ENCODE measurements at places on chromosomes 7 and 10.

GRCh38 chr7:150417863-150418262 is 32.6 kb upstream of the GIMAP8 start:
- no peak overlapping the region for H3K27ac ChIP-seq
- peak; percentile 3 for DNase-seq
- H3K27me3 ChIP-seq: no peaks in the 10 kb centered on the region
- H3K4me1 ChIP-seq: peaks cover 9% of the 10 kb centered on the region
- no peak overlapping the region for H3K4me3 ChIP-seq
- H3K36me3 ChIP-seq: no peaks in the 10 kb centered on the region

DNA sequence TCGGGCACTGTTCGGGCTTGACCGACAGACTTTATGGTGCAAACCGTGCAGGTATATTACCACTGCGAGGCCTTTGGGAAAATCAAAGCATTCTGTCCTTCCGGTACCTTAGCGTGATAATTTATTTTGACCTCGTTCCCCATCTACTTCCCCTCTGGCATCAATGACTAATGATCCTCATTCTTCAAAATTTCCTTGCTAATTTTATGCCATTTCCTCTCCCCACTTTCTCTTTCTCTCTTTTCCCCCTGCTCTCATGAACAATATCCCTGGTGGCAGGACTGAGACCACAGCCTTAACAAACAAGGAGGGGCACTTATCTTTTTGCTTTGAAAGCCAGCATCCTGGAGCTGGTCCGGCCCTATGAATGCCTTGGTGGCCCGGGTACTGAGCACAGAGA is 210.6 kb downstream of the TCF7L2 start:
- no peak overlapping the region for H3K27ac ChIP-seq
- no peak overlapping the region for H3K4me3 ChIP-seq
- no peak for DNase-seq
- H3K27me3 ChIP-seq: no peaks in the 10 kb centered on the region
- H3K4me1 ChIP-seq: no peaks in the 10 kb centered on the region

DNA sequence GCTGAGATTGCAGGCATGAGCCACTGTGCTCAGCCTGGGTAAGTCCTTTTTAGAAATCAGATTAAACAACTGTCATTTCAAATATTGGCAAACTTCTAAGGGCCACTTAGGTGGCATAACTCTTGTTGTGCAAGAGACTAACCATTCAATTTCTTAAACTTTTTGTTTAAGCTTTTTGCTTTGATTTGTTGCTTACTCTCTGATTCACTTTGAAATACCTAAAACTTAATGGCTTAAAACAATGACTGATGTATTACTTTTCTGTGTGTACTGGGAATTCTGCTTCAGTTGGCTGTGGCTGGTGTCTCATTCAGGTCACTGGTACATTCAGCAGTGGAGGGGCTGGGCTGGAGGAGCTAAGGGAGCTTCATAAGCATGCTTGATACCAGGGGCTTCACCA is 28.9 kb downstream of the ZNF25 start:
- H3K4me1 ChIP-seq: no peaks in the 10 kb centered on the region
- no peak overlapping the region for H3K27ac ChIP-seq
- no peak for DNase-seq

DNA sequence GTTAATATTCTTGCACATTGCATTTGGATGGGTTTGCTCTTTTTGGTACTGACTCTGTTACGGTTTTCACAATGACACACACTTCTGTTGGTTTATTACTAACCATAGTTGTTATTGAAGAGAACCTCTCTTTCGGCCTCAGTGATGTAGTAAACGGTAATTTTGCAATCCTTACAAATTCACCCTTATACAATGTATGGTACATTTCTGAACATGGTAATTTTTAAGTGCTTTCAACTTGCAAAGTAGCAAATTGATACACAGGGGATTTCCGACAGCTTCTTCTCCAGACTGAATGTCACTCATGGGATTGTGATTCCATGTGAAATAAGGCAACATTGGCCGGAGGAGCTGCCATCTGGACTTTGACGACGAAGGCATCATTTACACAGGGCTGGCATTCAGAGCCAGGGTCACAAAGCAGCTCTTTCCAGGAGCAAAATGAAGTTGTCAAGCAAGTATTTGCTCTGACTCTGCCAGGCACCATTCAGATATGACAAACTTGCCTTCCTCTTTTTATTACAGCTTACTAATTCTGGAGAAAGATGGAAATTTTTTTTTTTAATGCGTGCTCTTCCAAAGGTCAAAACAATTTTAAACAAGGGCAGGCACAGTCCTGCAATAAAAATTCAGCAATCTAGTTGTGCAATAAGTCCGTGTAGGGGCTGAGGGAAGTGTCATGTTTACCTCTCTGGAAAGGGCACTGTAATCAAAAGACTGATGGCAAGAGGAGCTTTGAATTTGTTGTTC is 711.5 kb upstream of the C7orf33 start:
- no peaks in the 10 kb centered on the region for H3K36me3 ChIP-seq
- no peak overlapping the region for H3K27ac ChIP-seq

- no peak overlapping the region for H3K27ac ChIP-seq
- no peak overlapping the region for H3K4me3 ChIP-seq
- H3K36me3 ChIP-seq: no peaks in the 10 kb centered on the region
- no peaks in the 10 kb centered on the region for H3K4me1 ChIP-seq
These were observed 14.3 kb upstream of the ARMC3 start for GRCh38 chr10:22913474-22914092.

- H3K36me3 ChIP-seq: no peaks in the 10 kb centered on the region
- H3K4me1 ChIP-seq: no peaks in the 10 kb centered on the region
- H3K27me3 ChIP-seq: no peaks in the 10 kb centered on the region
- H3K27ac ChIP-seq: no peak overlapping the region
- no peak overlapping the region for H3K4me3 ChIP-seq
These were observed 98.9 kb downstream of the DYNC1I1 start for GRCh38 chr7:95871075-95871848.

GRCh38 chr10:7567911-7568620 is 98.7 kb downstream of the ITIH5 start:
- no peak overlapping the region for H3K27ac ChIP-seq
- no peaks in the 10 kb centered on the region for H3K4me1 ChIP-seq
- no peaks in the 10 kb centered on the region for H3K36me3 ChIP-seq
- no peak overlapping the region for H3K4me3 ChIP-seq
- no peak for DNase-seq

- H3K27me3 ChIP-seq: no peaks in the 10 kb centered on the region
- no peak for DNase-seq
- H3K36me3 ChIP-seq: no peaks in the 10 kb centered on the region
- H3K27ac ChIP-seq: no peak overlapping the region
These were observed 14.4 kb upstream of the MYL7 start for GRCh38 chr7:44155191-44156185.

DNA sequence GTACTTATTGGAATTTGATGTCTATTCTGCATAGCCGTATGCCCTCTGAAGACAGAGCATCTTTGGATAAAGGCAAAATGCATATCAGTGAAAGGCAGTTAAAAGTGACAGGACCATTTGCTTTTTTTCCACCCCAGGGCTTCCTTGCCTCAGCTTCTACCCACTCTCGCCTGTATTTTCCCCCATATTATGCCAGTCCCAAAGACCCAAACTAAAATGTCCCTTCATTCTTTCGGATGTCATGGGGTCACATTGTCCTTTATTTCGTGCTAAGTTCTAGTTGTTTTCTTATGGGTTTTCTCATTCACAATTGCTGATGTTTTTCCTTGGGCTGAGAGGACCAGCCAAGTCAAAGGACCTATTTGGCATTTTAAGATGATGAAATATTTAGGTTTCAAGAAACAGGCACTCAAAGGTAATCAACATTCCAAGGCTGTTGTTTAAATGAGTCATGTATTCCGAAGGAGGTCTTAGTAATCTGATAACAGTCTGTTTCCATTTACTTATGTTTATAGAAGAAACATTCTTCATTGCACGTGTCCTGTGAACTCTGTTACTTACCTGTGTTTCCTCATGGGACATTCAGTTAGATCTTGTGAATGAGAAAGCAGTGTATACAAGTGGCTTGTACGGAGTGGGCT is 74.1 kb downstream of the DNAH11 start:
- H3K4me1 ChIP-seq: no peaks in the 10 kb centered on the region
- H3K4me3 ChIP-seq: no peak overlapping the region
- no peak overlapping the region for H3K27ac ChIP-seq
- no peak for DNase-seq
- H3K36me3 ChIP-seq: no peaks in the 10 kb centered on the region
- peaks cover 6% of the 10 kb centered on the region for H3K27me3 ChIP-seq

- no peak overlapping the region for H3K4me3 ChIP-seq
- no peaks in the 10 kb centered on the region for H3K36me3 ChIP-seq
- H3K27me3 ChIP-seq: no peaks in the 10 kb centered on the region
- H3K4me1 ChIP-seq: no peaks in the 10 kb centered on the region
- H3K27ac ChIP-seq: no peak overlapping the region
These were observed 868 bp downstream of the EMX2 start for GRCh38 chr10:117543225-117544003.

DNA sequence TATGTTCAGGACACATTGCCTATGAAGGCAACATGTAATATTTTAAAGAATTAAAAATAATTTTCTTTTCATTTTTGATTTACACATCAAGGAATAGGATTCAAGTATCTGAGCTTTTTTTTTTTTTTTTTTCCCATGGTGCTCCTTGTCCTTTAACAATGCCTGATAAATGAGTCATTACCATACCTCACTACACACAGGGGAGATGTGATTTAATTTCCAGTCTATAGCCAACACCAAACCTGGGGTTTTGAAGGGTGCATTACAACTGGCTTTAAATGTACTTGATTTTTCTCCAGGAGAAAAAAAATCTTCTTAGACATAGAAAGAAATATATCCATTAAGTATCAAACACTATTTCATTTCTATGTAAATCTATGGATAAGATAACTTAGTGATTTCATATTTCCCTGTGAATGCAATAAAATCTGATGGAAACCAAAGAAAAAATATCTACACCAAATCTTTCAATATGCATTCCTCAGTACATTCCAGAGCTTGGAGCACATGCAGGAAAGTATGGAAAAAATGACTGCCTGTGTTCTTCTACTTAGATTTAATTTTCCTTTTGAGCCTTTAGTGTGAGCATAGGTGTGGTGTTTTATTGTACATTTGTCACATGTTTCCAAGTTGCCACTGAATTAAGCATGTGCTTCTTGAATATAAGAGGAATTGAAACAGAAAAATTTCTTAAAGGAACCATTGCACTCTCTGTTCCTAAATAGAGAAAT is 204.8 kb upstream of the MEOX2 start:
- H3K27me3 ChIP-seq: no peaks in the 10 kb centered on the region
- no peak overlapping the region for H3K4me3 ChIP-seq
- no peaks in the 10 kb centered on the region for H3K4me1 ChIP-seq
- no peak for DNase-seq

DNA sequence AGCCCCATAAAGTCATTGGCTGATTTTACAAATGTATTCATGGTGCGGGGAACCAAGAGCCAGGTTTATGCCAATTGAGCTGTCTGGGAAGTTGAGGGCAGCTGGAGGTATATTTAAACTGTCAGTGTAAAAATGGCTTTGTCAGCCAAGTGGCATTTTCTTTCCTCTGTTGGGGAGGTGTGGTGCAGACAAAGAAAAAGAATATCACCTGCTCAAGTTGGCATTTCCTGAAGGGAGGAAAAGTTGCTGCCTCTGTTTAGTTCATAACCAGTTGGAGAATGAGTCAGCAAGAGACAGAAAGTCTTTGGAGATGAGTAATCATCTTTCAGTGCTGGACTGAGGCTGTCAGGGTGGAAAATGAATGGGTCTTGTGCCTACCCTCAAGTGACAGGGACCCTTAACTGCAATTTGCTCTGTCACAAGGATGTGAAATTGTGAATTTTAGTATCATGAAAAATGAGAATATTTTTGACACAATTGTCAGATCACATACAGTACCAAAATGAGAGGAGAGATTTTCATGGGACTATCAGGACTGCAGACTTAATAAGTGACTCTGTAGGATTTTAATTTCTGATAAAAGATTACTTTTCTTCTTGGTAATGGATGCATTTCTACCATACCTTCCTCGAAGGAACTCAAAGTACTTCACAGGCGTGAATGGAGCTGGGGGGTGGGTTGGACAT is 137.3 kb downstream of the ANLN start:
- H3K27me3 ChIP-seq: no peaks in the 10 kb centered on the region
- peak overlapping the region; percentile 32 for H3K27ac ChIP-seq
- no peak overlapping the region for H3K4me3 ChIP-seq
- H3K4me1 ChIP-seq: peaks cover 28% of the 10 kb centered on the region
- H3K36me3 ChIP-seq: no peaks in the 10 kb centered on the region
- DNase-seq: no peak

GRCh38 chr10:121949049-121949448 is 21.2 kb upstream of the ATE1 start:
- H3K27me3 ChIP-seq: no peaks in the 10 kb centered on the region
- DNase-seq: no peak
- H3K4me1 ChIP-seq: no peaks in the 10 kb centered on the region
- H3K36me3 ChIP-seq: no peaks in the 10 kb centered on the region

DNA sequence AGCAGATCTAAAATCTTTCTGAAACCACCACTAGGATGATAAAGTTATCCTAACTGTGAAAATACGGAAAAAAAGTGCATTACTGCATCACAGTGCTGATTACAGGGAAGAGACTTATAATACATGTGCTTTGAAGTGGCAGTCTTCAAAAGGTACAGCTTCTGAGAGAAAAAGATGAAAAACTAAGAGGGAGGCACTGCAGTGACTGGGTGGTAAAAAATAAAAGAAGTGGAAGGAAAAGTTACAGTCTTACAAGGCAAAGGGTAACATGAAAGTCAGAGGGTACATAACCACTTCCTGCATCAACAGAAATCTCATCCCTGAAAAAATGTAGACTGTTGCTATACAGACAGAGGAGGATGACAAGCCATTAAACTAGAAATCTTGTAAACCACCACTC is 465.3 kb downstream of the ACTR3B start:
- H3K27me3 ChIP-seq: peaks cover 3% of the 10 kb centered on the region
- H3K27ac ChIP-seq: no peak overlapping the region
- no peak overlapping the region for H3K4me3 ChIP-seq
- no peaks in the 10 kb centered on the region for H3K36me3 ChIP-seq
- no peaks in the 10 kb centered on the region for H3K4me1 ChIP-seq

GRCh38 chr7:44289341-44290251 is 35.8 kb downstream of the CAMK2B start:
- peaks cover 30% of the 10 kb centered on the region for H3K27me3 ChIP-seq
- no peak overlapping the region for H3K4me3 ChIP-seq
- no peak for DNase-seq
- H3K4me1 ChIP-seq: no peaks in the 10 kb centered on the region

- no peak overlapping the region for H3K4me3 ChIP-seq
- DNase-seq: no peak
- H3K4me1 ChIP-seq: peaks cover 17% of the 10 kb centered on the region
These were observed 16.2 kb upstream of the MRC1 start for GRCh38 chr10:17792991-17793390.

DNA sequence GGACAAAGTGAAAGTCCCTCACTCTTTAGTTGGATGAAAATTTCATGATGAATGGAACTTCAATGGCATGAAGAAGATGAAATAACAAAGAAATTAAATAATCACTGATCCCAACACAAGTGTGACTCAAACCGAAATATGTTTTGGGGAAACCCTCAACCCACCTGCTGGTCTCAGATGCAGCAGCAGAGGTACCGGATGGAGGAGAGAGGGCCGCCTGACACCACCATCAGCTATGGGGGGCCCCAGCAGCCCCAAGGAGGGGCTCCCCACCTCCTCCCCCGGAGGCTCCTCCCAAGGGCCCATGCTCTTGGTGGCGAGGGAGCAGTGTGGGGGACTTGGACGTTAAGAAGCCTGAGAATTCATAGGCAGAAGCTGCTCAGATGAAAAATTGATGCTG is 137.2 kb upstream of the ADARB2 start:
- H3K27ac ChIP-seq: no peak overlapping the region
- no peak overlapping the region for H3K4me3 ChIP-seq
- DNase-seq: no peak

Data from DND-41 (cell line).